ENCODE measurements at places on chromosomes 4 and X.

GRCh38 chrX:111041018-111041462 is 55.0 kb upstream of the PAK3 start:
- DNase-seq = no peak

DNA sequence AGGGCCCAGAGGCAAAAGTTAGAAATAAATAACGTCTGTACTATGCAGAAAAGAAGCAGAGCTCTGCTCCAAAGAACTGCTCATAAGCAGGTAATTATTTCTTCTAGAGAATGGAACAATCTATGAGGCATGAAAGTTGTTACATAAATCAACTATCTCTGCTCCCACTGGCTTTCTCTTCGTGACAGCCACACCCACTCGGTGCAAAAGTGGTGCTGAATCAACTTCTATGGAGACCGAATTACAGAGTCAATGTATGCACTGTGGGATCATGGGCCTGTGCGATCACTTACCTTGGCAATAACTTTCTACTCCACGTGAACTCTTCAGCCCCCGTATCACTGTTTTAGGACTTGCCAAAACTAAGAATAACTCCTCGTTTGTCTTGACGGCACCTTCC is 99.4 kb upstream of the ATXN3L start:
- no peak for DNase-seq

GRCh38 chr4:39620551-39621313 is 17.9 kb downstream of the SMIM14 start:
- DNase-seq = no peak

DNA sequence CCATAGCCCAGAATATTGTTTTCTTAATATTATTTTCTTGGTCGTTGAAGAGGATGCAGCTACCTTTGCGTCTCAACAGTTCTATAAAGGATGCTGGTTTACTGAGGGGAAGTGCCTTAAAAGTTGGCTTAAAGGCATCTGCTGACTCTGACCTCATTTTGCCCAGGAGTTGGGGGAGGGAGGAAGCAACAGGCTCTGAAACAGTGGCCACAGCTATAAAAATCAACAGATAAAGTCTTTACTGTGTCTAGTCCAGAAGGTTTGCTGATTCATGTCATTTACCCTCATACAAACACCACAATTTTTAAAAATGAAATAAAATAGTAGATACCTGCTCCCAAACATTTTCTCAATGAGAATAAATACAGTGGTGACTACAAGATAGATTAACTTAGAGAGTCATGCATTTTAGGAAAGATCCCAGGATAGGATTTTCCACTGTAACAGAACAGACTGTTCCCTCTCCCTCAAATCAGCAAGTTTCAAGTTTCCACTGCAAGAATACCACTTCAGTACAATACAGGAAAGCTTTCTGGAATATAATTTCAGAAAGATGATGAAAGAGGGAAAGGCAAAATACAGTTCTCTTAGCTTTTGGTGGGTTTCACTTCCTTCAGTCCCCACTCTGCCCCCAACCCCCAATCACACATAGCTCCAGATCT is 1.9 kb downstream of the PHKA1 start:
- no peak for DNase-seq

Measured in activated T-helper 9 cell treated with anti-CD3 and anti-CD28 coated beads, Interleukin-2, amount 50 U/mL, for 16 hours (primary cell).